ENCODE measurements at places on chromosomes 1 and 21.
A peak's percentile ranks its signal among the peaks of the same experiment; 100 is the strongest.

GRCh38 chr1:176648556-176648955 lies 185.6 kb downstream of the PAPPA2 start:
- peak; percentile 5 for DNase-seq

- DNase-seq = no peak
Measured at GRCh38 chr1:178543290-178543607, 30.3 kb downstream of the TEX35 start.

GRCh38 chr1:63774617-63775417 lies 1.0 kb downstream of the ROR1 start:
- DNase-seq = peak; percentile 56

DNA sequence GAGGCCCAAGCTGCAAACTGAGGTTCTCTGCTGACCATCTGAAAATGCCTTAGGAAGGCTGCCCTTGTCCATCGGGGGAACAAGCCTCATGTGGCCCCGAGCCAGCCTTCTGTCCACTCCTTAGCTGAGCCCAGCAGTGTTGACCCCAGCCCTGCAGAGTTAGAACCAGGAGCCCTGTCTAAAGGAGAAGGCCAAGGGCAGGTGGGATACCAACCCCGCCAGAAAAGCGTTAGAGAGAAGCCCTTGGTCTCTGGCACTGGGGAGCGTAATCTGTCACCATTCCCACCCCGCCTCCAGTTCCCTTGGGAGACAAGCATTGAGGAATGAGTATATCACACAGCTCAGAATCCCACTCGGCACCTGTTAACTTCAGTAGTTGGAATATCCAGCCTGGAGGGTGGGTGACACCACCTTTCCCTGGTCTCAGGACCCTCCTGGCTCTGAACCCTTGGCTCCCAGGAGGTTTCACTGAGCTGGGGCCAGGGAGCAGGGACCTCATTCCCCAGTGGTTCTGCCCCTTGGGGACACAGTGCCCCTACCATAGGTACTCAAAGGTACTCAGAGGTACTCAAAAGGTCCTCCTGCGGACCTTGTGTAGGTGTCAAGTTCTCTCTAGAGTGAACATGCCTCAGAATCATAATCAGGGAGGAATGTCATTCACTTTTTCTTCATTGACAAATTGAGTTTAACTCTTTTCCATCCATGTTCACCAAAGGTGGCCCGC lies 16.4 kb downstream of the ETS2 start:
- no peak for DNase-seq

DNA sequence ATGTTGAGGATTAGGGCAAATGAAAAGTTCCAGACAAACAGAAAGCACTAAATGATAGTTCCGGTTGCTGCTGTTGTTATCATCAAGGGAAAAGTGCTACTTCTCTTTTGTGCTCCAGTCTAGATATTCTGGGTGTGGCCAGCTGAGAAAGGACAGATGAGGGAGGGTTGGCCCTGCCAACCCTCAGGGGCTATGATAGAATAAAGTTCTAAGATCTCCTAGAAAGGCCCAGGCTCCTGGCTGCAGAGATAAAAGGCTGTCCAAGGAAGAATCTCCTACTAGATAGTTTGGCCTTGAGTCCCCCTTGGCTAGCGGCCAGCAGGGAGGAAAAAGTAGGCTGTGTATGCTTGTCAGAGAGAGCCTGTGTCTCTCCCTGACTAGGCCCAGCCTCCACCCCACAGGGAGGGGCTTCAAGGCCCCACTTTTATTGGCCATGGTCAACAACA lies 31.5 kb downstream of the RIMS3 start:
- DNase-seq = no peak

DNA sequence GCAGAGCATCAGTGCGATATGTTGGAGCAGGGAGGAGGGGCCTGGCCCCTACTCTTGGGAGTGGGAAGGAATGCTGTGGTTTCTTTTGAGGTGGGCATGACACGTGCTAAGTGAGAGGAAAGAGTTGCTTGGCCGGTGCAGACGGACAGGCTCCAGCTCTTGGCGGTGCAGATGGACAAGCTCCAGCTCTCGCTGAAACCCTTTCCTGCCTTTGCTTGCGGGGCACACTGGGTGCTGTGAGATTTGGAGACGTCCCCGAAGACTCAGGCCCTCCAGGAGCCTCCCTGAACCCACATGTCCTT lies 15.9 kb downstream of the PDXK start:
- peak; percentile 74 for DNase-seq

- DNase-seq = peak; percentile 72
Measured at GRCh38 chr1:94983171-94983739, 56.3 kb upstream of the CNN3 start.

Data from astrocyte of the spinal cord (primary cell).